ENCODE measurements at places on chromosomes 11 and 22.

GRCh38 chr11:45453721-45454120 lies 167.6 kb upstream of the SYT13 start:
- DNase-seq, result no peak

DNA sequence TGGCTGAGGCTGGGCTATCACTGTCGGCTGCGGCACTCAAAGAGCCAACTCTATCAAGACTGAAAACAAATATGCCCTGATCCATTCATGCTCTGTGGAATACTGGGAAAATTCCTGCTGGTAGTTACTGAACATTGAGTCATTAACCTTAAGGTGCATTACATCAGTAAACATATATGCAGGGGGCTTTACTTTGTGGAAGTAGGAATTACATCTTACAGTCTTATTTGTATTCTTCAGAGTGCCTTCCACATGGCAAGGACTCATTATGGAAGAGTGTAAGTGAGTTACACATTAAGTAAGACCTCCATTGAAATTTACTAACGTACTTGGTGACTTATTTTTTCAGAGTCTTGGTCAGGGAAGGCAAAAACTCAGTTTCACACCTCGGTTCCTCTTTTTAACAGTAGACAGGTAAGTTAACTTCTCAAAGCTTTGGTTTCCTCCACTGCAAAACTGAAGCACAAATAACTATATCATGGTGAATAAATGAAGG lies 4.5 kb downstream of the OR5B21 start:
- DNase-seq, result no peak

GRCh38 chr22:50008151-50009040 lies 4.2 kb downstream of the IL17REL start:
- DNase-seq, result peak; percentile 36

GRCh38 chr11:116352881-116353280 lies 419.9 kb downstream of the BUD13 start:
- DNase-seq, result no peak

GRCh38 chr11:107676336-107677057 lies 35.4 kb downstream of the SLN start:
- no peak for DNase-seq

DNA sequence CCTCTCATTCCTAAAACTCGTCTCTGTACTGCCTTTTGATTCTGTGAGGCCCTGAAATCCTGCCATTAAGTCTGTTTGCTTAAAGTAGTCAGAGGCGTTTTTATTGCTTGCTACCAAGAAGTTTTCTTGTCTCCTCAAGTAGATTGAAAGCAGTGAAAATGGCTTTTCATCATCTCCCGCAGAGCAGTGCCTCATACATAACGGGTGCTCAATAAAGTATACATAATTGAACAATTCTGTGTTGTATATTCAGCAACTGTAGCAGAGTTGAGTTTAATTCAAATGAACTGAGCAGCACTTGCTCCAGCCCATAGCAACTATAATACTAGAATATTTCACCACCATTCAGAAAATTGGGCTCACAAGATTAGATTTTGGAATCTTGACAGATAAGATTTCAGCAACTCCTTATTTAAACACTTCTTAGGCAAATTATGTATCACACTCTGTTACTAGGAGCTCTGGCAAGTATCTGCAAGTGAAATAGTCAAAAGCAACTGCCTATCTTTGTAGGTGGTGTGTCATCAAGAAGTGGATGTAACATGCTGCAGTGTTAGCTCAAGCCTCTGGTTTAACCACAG lies 20.0 kb downstream of the FIBIN start:
- no peak for DNase-seq

DNA sequence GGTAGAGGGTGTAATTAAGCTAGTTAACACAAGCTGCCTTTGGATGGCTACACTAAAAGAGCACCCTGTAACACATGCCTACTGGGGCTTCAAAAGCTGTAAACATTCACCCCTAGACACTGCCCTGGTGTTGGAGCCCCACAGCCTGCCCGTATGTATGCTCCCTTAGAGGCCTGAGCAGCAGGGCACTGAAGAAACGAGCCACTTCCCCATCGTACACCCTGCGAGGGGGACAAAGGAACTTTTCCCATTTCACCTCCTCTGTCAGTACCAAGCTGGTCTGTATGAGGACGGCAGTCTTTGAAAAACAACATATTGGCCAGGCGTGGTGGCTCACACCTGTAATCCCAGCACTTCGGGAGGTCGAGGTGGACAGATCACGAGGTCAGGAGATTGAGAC lies 77.0 kb downstream of the MAML2 start:
- DNase-seq, result no peak

DNA sequence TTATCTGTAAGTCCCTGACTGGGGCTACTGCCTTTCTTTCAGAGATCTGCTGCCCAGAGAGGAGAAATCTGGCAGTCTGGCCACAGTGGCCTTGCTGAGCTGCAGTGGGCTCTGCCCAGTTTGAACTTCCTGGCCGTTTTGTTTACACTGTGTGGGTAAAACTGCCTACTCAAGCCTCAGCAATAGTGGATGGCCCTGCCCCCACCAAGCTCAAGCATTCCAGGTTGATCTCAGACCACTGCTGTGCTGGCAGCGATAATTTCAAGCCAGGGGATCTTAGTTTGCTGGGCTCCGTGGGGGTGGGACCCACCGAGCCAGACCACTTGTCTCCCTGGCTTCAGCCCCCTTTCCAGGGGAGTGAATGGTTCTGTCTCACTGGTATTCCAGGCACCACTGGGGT lies 117.5 kb downstream of the TRPC6 start:
- DNase-seq, result no peak

DNA sequence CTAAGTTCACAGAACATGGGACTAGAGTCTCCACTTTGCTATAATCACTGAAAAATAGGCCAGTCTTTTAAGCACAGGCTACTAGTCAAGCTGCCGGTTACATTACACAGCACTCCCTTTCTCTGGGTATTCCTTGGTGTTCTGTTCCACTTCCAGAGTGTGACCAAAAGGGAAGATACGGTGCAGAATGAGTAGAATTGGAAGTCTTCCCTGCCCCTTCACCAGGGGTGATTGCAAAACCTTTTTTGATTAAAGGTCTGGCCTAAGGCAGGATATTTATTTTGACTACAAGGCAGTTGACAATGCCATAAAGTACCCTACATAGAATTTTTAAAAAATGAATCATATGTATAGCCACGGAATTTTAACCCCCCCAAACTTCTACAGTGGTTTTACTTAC lies 59.6 kb upstream of the ADORA2A start:
- DNase-seq, result no peak

- DNase-seq, result no peak
Measured at GRCh38 chr11:11032066-11032465, 174.2 kb upstream of the ZBED5 start.
